ENCODE measurements at places on chromosomes 5 and 9. TPM values are rescaled to one million over a fixed set of nuclear protein-coding genes. Genes with fewer than 3 reads are reported as not detected.
A peak's percentile ranks its signal among the peaks of the same experiment; 100 is the strongest.

- no peak for DNase-seq
Measured at GRCh38 chr9:97474372-97474925, 27.0 kb upstream of the TMOD1 start.

DNA sequence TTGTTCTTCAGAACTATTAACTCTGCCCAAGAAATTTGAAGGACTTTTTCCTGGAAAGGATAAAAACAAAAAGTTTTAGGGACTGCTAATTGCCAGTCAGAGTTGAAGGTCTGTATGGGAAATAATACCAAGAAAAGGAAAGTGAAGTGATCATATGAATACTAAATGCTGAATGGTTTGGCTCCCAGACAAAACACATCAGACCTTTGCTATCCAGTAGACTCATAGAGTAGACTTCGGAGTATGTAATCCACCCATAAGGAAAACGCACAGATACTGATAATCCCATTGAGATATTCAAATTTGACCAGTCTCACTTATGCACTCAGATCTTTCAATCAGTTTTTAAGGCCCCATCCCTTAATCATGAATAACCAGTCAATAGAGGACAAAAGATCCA is 319.0 kb upstream of the PTGER4 start:
- no peak for DNase-seq

- DNase-seq = peak; percentile 53
Measured at GRCh38 chr9:113298924-113299770, 4.0 kb downstream of the RNF183 start.

LCN2 gene
- total RNA-seq = not detected

GRCh38 chr9:136043441-136043991 is 51.6 kb downstream of the NACC2 start:
- DNase-seq = no peak

DNA sequence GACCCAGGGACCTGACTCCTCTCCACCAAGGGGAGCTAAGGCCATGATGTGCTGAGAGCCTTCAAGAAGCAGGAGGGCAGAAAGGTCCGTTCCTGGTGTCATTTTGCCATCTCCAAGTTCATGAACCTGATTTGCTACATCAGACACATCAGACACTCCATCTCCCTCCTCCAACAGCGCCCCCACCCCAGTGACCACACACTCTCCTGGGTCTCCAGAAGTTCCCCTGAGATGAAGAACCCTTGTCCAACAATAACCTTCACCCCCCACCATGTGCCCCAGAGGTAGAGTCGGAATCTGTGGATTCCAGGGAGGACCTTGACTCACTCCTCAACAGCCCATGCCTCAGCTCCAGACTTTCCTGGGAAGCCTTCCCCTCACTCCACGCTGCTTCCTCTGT is 242.8 kb downstream of the CDK5RAP2 start:
- DNase-seq = no peak

DNA sequence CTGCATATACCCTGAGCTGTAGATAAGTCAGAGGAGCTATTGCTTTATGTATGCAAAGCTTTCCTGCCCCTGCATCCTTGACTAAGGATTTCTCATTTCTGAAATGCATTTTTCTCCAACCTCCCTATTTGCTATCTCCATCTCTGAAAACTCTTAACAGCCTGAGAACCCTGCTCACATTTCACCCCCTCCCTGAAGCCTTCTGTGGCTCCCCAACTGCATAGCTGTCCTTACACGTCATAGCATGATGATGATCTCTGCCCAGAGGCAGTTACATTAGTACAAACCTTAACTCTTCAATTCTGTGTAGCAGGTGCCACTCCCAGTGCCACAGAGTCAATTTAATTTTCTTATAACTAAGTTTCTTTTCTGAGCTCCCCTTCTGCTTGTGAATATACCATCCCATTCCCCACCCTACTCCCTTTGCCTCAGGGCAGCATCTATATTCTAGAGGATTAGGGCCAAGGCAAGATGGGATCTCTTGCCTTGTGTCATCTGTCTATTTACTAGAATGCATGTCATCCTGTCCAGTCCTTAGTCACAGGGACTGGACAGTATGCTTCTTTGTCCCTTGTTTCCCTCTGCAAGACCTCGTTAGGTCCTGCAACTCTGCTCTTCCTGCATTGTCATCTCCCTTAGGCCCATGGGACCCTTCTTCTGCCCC is 149.7 kb upstream of the SPRY4 start:
- DNase-seq = no peak

DNA sequence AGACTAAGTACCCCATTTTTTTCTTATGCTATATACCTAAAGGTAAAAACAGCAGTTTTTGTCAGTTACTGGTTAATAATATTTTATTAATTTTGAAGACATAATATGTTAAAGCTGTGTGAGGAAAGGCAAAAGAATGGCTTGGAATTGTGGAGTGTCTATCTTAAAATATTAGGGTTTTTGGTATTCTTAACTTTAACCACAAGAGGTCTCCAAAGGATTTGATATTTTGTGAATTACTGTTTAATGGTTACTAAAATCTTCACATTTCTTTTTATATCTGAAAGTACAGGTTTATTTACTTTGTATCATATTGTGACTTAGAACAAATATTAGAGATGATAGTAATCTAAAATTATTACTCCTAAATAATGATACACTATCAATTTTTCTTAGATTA is 32.0 kb upstream of the DHFR start:
- DNase-seq = no peak

DNA sequence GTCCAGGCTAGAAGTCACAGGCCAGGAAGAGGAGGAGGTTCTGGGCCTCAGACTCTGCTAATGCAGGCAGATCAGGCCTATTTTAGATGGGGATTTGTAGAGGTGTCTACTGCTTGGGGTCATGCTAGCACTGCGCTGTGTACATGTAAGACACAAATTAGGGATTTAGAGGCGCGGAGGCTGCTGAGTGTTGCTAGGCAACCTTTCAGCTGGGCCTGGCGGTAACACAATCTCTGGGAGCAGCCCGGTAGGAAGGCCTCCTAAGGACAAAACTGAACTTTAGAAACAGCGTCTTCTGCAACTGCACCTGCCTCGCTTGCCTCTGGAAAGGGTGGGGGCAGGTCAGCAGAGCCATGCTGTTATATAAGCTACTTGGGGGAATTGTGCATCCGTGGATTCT is 147.9 kb downstream of the MACROH2A1 start:
- DNase-seq = peak; percentile 10

IL33 gene
- not detected for total RNA-seq

GRCh38 chr5:67623078-67623477 is 426.5 kb upstream of the CD180 start:
- DNase-seq = no peak

GRCh38 chr5:54756796-54757402 is 228.5 kb downstream of the ESM1 start:
- DNase-seq = no peak
